ENCODE measurements at places on chromosomes 5 and 9. TPM values are rescaled to one million over a fixed set of nuclear protein-coding genes. Genes with fewer than 3 reads are reported as not detected.

CDH12 gene
- total RNA-seq, result not detected

TMEM215 gene
- total RNA-seq, result not detected

PHF24 gene
- total RNA-seq, result not detected

FOXI1 gene
- not detected for total RNA-seq

GAS1 gene
- 170 TPM for total RNA-seq

TTC16 gene
- not detected for total RNA-seq

WDR41 gene
- total RNA-seq, result 70.4 TPM

All from cardiac atrium fibroblast (primary cell).